Vagina (tissue), 2 donors: ENCODE measurements at places on chromosomes 1 and 21. TPM values are rescaled to one million over a fixed set of nuclear protein-coding genes. Genes with fewer than 3 reads are reported as not detected.

RPE65 gene
- not detected for total RNA-seq

- H3K27me3 ChIP-seq, result no peaks in the 10 kb centered on the region
- DNase-seq, result no peak
- H3K4me3 ChIP-seq, result no peak overlapping the region
Measured at GRCh38 chr1:44296086-44296485, 59.0 kb downstream of the ERI3 start.

CA14 gene
- not detected for total RNA-seq

- H3K27me3 ChIP-seq, result no peaks in the 10 kb centered on the region
- no peaks in the 10 kb centered on the region for H3K36me3 ChIP-seq
- peaks cover 26% of the 10 kb centered on the region for H3K4me1 ChIP-seq
- H3K27ac ChIP-seq, result no peak overlapping the region
Measured at GRCh38 chr21:42094811-42095210, 23.7 kb downstream of the UMODL1 start.

CD52 gene
- total RNA-seq, result 8.1 TPM

DNA sequence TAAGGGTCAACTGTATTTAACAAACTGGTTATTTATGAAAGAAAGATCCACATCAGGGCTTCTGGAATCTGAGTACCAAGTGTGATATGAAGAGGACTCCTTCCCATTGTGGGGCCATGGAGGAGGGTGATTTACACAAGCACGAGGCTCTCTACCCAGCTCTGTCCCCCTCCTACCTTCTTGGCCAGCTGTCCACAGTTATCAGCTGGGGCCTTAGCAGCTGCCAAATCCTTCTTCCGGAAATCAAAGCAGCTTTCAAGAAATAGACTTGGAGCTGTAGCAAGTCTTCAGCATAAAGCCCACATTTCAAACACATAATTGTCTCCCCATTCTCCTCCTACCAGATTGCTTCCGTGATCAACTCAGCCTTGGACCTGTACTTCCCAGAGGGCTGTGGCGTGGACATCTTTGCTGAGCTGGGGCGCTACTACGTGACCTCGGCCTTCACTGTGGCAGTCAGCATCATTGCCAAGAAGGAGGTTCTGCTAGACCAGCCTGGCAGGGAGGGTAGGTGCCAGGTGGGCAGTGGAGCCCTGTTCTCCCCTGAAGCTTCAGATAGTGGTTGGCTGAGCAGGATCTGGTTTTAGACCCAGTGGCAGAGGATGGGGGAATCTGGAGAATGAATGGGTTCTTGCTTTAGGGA lies 15.5 kb downstream of the AZIN2 start:
- no peak for DNase-seq
- no peak overlapping the region for H3K4me3 ChIP-seq
- no peaks in the 10 kb centered on the region for H3K4me1 ChIP-seq
- no peaks in the 10 kb centered on the region for H3K36me3 ChIP-seq

- no peaks in the 10 kb centered on the region for H3K27me3 ChIP-seq
- H3K4me1 ChIP-seq, result peaks cover 16% of the 10 kb centered on the region
- no peaks in the 10 kb centered on the region for H3K36me3 ChIP-seq
- peak overlapping the region; percentile 92 for H3K27ac ChIP-seq
- no peak for DNase-seq
Measured at GRCh38 chr1:203267912-203268311, 37.4 kb upstream of the BTG2 start.

DNA sequence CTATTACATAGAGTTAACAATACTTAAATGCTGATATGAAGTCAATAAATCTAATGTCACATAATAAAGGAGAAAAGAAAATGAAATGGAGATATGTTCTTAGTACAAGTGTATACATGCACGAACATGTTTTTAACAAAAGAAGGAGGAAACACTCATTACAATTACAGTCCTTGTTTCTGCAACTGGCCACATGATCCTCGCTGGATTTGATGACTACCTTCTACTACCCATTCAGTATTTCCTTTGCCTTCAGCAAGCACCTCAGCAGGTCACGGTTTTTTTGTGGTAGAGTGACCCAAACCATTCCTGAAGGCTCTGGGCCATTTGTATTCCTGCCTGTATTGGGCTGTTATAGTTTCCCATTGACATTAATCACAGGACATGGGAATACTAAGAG lies 172.8 kb upstream of the CXADR start:
- no peak overlapping the region for H3K27ac ChIP-seq
- no peaks in the 10 kb centered on the region for H3K36me3 ChIP-seq
- no peaks in the 10 kb centered on the region for H3K4me1 ChIP-seq
- H3K4me3 ChIP-seq, result no peak overlapping the region
- H3K27me3 ChIP-seq, result no peaks in the 10 kb centered on the region

MATN1 gene
- 0.49 TPM for total RNA-seq

DNA sequence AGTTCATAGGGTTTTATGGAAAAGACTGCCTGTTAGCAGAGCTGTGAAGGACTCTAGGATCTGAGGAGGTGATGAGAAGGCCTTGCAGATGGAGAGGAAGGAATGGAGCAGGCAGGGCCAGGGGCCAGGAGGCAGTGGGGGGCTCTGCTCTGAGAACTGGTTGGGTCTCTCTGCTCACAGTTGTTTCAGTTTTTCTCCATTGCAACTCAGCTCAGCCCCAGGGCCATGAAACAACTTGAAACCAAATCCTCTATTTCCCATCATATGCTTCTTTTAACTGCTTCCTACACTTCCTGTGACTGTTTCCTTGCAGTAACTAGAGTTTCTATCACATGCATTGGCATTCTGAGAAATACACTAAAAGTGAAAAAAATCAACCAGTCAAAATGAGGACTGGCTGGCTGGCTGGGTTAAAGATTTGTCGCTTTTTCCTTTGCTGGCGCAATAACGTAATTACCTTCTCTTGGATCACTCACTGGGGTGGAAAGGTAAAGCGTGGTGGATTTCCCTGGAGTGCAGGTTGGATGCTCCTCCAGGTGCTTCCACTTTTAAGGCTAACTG lies 172.0 kb downstream of the CDC7 start:
- no peak for DNase-seq
- H3K27ac ChIP-seq, result peak overlapping the region; percentile 31
- peaks cover 18% of the 10 kb centered on the region for H3K4me1 ChIP-seq
- no peaks in the 10 kb centered on the region for H3K27me3 ChIP-seq
- no peaks in the 10 kb centered on the region for H3K36me3 ChIP-seq

DNA sequence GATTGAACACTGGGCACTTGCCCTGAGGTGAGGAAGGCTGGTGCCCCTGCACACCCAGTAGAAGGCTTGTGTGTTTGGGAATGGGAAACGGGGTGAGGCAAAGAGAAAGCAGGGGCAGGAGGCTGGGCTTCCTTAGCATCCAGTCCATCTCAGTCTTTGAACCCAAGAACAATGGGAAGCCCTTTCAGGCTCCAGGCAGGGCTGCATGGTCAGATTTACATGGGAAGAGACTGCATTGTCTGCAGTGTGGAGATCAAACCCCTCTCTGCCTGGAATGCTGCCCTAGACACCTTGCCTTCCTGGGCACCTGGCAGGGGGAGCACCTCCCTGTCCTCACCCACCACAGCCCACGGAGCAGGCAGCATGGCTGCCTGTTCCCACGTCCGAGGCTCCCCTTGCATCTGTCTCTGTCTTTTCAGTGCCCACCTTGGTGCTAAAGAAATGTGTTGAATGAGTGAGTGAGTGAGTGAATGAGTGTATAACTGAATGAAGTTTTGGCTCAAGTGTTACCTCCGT lies 268.5 kb downstream of the GRIK3 start:
- no peaks in the 10 kb centered on the region for H3K27me3 ChIP-seq
- no peak overlapping the region for H3K27ac ChIP-seq
- no peak for DNase-seq
- no peaks in the 10 kb centered on the region for H3K4me1 ChIP-seq

- DNase-seq, result no peak
- no peaks in the 10 kb centered on the region for H3K27me3 ChIP-seq
- peaks cover 40% of the 10 kb centered on the region for H3K4me1 ChIP-seq
Measured at GRCh38 chr1:202798260-202798659, 10.0 kb downstream of the KDM5B start.

CFH gene
- 36.8 TPM for total RNA-seq

GRCh38 chr1:88791192-88791591 lies 100.2 kb downstream of the GTF2B start:
- no peak overlapping the region for H3K27ac ChIP-seq
- no peak for DNase-seq
- no peaks in the 10 kb centered on the region for H3K36me3 ChIP-seq
- H3K4me3 ChIP-seq, result no peak overlapping the region

- no peaks in the 10 kb centered on the region for H3K36me3 ChIP-seq
- H3K27me3 ChIP-seq, result no peaks in the 10 kb centered on the region
- H3K4me3 ChIP-seq, result no peak overlapping the region
- H3K4me1 ChIP-seq, result no peaks in the 10 kb centered on the region
- H3K27ac ChIP-seq, result no peak overlapping the region
Measured at GRCh38 chr1:172885971-172886370, 164.8 kb downstream of the TNFSF18 start.

DNA sequence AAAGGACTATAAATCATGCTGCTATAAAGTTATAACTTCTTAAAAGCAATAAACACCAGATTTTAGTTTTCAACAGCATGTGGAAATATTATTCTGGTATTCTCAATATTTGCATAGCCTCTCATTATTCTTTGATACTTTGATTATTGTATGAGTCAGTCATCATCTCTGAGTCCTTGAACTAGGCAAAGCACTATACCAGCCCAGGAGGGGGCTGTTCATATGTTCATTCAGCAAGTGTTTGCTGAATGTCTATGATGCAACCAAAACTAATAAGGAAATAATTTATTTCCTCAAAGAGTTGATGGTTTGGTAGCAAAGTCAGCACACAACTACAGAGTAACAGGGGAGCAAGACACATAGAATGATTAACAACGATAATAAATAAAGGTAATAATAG lies 175.6 kb upstream of the C1orf105 start:
- no peaks in the 10 kb centered on the region for H3K27me3 ChIP-seq
- no peak for DNase-seq
- H3K36me3 ChIP-seq, result no peaks in the 10 kb centered on the region
- no peak overlapping the region for H3K27ac ChIP-seq
- H3K4me1 ChIP-seq, result peaks cover 6% of the 10 kb centered on the region

RAB3B gene
- 2.0 TPM for total RNA-seq

DNA sequence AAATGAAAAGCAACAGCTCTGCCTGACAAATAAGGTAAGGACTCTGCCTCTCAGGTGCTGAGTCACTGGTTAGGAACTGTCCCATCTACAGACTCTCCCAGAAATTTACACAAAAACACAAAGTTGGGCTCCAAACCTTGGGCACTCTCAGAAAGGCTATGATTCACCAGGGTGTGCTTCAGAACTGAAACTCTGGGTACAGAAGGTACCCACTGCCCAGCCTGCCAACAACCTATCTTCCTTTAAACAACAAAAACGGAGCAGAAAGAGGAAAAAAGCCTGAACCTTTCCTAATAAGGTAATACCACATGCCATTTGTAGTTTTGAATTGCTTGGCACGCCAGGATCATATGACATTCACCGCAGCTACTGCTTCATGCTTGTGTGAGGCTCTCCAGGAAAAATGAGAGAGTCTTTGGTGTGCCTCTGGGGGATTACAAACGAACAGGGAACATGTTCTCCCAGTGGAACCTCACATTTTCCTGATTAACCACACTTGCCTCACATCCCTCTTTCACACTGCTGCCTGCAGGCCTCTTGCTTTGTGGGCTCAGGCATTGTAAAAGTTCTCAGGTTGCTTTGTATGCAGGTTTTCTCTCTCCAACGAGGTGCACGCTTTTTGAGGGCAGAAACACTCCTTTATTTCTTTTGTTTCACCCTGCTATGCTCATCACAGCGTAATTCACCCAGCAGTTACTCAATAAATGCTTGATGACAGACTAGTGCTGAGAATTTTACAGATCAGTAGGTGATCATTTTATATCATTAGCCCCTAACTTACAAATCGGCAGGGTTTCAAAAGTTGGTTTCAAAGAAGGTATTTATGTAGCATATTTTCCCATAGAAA lies 65.1 kb downstream of the GADD45A start:
- no peaks in the 10 kb centered on the region for H3K27me3 ChIP-seq
- H3K36me3 ChIP-seq, result no peaks in the 10 kb centered on the region
- peak overlapping the region; percentile 70 for H3K27ac ChIP-seq
- DNase-seq, result no peak
- peaks cover 81% of the 10 kb centered on the region for H3K4me1 ChIP-seq
- H3K4me3 ChIP-seq, result no peak overlapping the region

GRCh38 chr1:246417152-246417812 lies 89.8 kb downstream of the SMYD3 start:
- no peaks in the 10 kb centered on the region for H3K27me3 ChIP-seq
- no peak overlapping the region for H3K4me3 ChIP-seq
- no peak for DNase-seq
- no peak overlapping the region for H3K27ac ChIP-seq

- H3K4me3 ChIP-seq, result no peak overlapping the region
- peak overlapping the region; percentile 5 for H3K27ac ChIP-seq
- H3K36me3 ChIP-seq, result no peaks in the 10 kb centered on the region
- no peak for DNase-seq
Measured at GRCh38 chr1:40377512-40377911, 4.0 kb downstream of the SMAP2 start.

OR2T2 gene
- total RNA-seq, result not detected

GRCh38 chr1:59282951-59283350 lies 13.9 kb upstream of the FGGY start:
- no peaks in the 10 kb centered on the region for H3K27me3 ChIP-seq
- DNase-seq, result no peak
- no peak overlapping the region for H3K4me3 ChIP-seq
- H3K27ac ChIP-seq, result no peak overlapping the region

GRCh38 chr1:162753998-162754585 lies 36.4 kb upstream of the HSD17B7 start:
- no peak overlapping the region for H3K4me3 ChIP-seq
- no peak for DNase-seq
- H3K27me3 ChIP-seq, result no peaks in the 10 kb centered on the region
